ENCODE measurements at places on chromosomes 1 and 21.
A peak's percentile ranks its signal among the peaks of the same experiment; 100 is the strongest.

DNA sequence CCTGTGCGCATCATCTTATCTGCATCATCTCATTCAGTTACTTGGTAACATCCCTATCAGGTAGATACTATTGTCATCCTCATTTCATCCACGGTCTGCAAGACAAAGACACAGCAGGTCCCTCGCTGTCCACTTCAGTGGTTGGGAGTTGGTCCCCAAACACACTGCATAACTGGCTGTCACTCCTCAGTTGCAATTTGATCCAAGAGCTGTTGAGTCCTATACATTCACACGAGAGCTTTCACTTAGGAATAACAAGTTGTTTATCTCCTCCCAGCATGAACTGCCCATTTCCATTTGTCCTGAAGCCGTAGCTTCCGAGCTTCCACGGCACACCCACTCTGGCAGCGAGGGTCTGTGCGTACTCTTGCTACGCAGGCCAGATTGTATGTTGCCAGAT lies 472.0 kb downstream of the CAMTA1 start:
- DNase-seq: no peak

GRCh38 chr1:51928896-51929295 lies 50.4 kb upstream of the NRDC start:
- DNase-seq: no peak

DNA sequence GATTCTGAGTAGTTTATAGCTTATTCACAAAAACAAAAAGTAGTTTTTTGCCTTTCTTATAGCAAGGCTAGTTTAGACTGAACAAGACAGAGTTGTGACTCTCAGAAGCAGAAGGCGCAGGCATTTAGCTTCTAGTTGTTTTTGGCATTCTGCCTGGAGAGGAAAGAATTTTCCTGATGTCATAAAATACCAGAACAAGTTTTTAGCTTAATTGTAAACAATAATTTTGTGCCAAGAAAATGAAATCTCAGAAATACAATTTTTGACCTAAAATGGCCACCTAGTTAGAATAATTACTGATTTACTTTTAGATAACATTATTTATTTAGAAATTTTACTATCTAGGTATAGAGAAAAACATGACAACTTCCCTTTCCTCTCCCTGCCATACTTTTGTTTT lies 1.0 kb downstream of the DNAJB4 start:
- peak; percentile 79 for DNase-seq

DNA sequence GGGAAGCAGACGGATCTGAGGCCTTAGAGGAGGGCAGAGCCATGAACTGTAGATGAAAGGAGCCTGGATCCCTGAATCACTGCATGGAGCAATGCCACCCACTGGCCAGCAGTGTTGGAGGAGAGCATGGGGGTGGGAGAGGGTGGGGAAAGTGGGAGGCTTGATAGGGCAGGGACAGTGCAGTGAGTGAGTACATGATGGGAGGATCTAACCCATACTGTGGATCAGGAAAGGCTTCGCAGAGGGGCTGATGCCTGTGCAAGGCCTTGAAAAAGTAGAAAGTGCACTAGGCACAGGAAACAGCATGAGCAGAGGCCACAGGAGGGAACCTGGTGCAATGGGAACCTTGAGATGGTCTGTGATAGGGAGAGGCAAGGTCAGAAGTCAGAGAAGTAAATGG lies 391.9 kb downstream of the PTPRU start:
- no peak for DNase-seq

DNA sequence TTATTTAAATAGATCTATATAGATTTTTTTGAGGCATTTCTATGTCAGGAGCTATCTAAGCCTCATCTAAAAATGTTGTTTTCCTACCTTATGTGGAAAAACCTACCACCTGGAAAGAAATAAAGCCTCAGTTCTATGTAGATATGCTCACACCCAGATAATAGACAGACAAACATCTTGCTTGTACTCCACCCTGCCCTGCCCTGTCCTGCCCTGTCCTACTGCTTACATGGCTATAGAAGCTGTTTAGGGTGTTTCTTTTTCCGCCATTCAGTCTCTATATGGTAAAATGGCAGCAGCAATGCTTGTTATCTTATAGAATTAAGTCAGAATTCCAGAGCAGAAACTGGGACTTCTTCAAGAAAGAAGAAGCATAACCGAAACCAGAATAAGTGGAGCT lies 13.4 kb downstream of the CTTNBP2NL start:
- no peak for DNase-seq

DNA sequence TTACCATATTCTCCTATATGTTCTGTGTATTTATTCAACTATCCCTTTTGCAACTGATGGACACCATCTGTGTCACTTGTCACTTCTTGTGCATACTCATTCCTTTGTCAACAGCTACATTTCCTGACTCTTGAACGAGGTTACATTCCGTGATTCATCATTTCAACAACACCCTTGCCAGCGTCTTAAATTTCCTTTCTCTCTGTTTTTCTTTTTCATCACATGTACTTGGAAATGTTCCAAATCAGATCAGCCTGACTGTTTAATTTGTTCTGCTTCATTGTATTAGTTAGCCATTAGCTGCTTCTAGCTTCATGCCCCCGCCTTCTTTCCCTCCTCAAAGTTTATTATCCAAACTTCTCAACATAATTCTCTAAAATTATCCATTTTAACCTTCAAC lies 173.0 kb downstream of the ADGRL4 start:
- DNase-seq: peak; percentile 76

DNA sequence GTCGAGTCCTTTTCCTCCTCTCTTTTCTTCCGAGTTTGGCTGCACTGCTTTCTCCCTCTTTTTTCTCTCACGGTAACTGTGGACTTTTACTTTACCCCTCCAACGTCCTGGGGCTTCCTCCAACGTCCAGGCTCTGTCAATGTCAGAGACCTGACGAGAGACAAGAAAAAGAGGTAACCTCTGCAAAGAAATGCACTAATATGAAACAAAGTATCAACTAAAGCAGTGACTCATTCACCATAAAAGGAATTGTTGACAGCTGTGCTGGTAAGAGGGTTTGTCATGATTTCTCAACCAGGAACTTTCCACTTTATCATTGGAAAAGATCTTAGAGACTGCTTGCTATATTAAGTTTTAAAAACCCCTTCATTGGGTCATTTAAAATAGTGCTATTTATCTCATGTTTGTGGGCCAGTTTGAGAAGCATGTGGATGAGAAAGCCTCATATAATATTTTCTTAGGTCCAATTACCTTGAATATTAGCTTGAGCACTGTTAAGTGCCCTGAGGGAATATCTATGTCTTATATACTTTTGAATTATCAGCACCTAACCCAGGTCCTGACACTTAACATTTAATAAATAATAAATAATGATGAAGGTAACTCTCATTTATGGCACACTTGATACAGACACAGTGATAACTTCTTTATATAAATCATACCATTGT lies at the start of gene GBP2:
GBP2 (minus strand) TSS at position 202 of the 668 bp plus-strand sequence. CDS start 4,148 bp downstream, outside the sequence.
- peak; percentile 54 for DNase-seq

DNA sequence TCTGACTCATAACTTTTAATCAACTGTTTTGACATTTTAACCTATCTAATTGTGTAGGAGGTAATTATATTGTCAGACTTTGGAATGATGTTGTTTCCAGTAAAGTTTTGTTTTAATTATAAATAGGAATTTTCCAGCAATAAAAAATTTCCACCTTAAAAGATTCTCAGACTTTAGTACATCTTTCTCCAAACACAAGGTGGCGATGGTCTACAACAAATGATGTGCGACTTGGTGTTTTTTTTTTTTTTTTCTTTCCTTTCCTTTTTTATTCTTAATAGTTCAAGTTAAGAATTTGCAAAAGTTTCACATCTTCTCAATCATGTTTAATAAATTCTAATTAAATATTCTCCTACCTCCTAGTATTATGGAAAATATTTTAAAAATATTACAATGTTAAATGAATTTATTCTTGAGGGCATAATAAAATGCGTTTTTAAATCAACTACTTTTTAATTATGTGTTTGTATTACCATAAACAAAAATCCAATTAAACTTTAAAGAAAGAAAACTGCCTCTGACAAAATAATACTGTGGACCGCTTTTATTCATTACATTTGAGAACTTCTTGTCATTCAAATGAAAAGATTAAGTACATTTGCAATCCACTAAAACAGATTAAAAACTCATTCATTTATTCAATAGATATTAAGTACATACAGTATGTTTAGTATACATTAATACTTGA lies 4.4 kb upstream of the ADAMTS1 start:
- no peak for DNase-seq

DNA sequence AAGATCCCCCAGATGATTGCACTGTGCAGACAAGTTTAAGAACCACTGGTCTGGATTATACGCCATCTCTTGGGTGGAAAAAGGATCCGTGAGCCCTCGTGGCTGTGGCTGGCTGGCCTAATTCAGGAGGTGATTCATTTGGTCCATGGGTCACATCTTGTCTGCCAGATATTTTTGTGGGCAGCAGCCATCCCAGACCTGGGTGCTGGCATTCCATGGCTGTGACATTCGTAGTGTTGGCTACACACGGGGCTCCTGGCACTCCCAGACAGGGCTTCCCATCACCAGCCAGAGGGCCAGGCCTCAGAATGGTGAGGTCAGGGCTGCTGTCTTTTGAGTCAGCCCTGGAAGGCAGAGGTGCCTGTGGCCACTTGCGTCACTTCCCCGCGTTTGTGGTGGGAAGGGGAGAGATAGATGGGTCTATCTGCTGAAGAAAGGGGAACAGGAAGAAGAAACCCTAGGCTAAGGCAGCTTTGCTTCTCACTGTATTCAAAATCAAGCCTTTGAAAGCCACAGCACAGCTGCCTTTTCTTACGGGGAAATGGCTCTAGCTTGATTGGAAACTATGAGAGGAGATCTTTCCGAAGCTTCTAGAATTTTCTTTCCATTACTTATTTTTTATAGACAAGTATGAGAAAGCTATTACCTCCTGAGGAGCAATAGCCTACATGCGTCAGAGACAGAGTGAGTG lies 32.4 kb downstream of the EIF2D start:
- no peak for DNase-seq

- no peak for DNase-seq
Measured at GRCh38 chr1:9649769-9650168, 1.8 kb upstream of the PIK3CD start.

DNA sequence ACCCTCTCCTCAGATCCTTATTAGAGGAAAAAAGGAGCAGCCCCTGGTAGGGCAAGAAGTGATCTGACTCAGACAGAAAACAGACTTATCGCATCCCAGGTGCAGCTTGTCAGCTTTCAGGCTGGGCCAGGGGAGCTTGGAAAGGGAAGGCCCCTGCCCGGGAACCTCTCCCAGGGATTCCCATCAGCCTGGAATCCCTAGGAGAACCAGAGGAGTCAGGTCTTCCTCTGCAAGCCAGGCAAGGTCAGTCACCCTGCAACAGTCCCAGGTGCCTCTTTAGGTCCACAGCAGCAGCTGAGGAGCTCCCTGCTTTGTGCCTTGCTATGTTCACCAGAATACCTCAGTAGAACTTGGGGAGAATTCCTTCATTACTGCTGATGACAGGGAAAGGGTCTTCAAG lies 2.9 kb upstream of the PRAMEF12 start:
- no peak for DNase-seq

GRCh38 chr1:110235834-110236682 lies 25.9 kb downstream of the KCNC4 start:
- peak; percentile 86 for DNase-seq

DNA sequence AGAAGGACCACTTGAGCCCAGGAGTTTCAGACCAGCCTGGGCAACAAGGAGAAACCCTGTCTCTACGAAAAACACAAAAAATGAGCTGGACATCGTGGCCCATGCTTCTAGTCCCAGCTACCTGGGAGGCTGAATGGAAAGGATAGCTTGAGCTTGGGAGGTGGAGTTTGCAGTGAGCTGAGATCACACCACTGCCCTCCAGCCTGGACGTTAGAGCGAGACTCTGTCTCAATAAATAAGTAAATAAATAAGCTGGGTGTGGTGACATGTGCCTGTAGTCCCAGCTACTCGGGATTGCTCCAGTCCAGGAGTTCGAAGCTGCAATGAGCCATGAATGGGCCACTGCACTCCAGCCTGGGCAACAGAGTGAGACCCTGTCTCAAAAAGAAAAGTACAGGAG lies 3.6 kb downstream of the AKR1A1 start:
- DNase-seq: no peak

- no peak for DNase-seq
Measured at GRCh38 chr1:25765923-25766589, 33.9 kb upstream of the SELENON start.

DNA sequence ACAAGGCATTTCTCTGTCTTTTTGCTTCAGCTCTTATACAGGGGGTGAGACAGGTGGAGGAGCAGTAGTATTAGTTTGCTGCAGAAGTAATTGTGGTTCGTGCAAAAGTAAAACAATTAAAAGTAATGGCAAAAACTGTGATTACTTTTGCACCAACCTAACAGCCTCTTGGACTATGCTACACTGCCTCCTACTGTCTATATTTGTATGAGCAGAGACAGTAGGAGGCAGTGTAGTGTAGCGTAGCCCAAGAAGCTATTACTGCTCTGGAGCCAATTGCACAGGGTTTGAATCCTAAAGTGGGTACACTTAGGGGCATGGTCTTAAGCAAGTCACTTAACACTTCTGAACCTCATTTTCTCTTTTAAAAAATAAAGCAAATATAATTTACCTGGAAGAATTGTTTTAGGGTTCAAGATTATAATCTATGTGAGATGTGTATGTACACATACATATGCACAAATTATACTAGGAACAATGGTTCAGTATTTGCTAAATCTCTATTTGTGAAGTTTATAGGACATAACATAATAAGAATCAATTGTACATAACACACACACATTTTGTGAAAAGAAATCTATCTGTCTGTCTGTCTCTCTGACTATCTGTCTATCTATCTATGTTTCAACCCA lies 103.8 kb downstream of the BRINP3 start:
- no peak for DNase-seq

DNA sequence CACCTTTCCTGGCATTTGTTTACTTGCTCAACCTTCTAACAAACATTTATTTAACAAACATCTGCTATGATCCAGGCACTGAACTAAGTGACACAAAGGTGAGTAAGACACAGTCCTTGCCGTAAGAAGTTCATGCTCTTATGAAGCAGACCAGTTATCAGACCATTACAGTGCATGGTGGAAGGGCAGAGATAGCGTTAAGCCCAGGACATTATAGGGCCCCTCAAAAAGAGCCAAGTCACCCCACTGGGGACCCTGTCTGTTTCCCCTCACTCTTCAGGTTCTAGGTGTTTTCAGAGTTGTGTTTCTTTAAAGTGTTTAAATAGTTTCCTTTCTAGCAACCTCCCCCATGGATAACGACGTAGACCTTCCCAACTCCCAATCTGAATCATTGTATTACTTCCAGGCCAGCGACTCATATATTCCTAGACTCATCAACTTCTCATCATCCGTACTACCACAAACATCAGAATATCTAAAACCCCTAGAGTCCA lies 39.3 kb downstream of the TCP10L start:
- no peak for DNase-seq

- DNase-seq: no peak
Measured at GRCh38 chr1:41397753-41398330, 36.6 kb downstream of the FOXO6 start.

Data from HS-5 (cell line).